Left renal cortex interstitium (tissue), 4 donors: ENCODE measurements at places on chromosomes 13 and 19.

DNA sequence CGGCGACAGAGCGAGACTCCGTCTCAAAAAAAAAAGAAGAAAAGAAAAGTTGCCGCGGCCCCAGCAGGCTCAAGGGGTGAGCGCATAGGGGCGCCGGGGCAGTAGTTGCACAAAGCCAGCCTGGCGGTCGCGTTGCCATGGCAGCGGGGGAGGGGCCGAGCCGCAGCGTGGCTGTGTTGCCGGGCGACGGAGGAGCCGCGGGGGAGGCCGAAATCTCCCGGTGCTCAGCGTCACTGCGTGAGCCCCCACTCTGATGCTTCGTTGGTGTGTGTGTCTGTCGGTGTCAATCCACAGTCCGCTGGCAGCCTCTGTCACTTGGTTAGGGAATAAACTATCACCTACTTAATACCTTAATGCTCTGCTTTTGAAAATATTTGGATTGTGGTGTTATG lies 82.9 kb upstream of the C1QTNF9B start:
- DNase-seq: no peak

GRCh38 chr19:35031072-35031881 lies 1.0 kb downstream of the SCN1B start:
- no peak for DNase-seq

DNA sequence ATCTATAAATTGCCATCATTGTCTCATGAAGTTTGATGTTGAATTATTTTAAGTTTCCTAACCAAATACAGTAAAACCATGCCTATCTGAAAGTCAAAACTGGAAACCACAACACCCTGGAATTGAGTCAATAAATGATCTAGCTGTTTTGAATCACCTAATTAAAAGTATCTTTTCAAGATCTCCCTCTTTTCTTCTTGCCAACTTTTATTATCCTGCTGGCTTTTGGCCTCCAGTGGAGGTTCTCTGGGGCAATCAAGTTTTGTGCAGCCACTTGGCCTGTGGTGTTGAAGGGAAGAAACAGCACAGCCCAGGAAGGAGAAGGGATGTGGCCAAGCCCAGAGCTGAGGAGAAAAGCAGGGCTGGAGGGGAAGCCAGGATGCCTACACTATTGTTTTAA lies 255.4 kb downstream of the COG6 start:
- DNase-seq: no peak

- no peak for DNase-seq
These were observed 2.6 kb downstream of the KCNRG start for GRCh38 chr13:50017819-50018218.

- no peak for DNase-seq
These were observed 28.0 kb upstream of the SLC15A1 start for GRCh38 chr13:98780451-98780850.

DNA sequence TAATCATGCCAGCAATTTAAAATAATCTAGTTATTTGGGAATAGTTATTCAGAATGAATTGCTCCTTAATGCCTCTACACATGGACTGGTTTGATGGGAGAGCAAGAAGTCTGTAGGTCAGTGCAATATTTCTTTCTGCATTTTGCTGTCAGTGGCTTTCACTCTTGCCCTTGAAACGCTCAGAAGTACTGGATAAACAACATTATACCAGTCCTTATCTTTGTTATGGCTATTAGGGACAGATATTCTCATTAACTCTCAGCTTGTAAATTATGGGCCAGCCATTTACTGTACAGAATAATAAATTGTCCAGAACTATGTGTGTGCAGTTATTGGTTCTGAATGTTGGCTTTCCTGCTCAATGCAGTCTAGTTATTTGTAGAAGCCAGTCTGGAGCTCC lies 224.4 kb downstream of the OXGR1 start:
- DNase-seq: no peak

- no peak for DNase-seq
These were observed 19.8 kb upstream of the ZNF331 start for GRCh38 chr19:53518121-53518520.

- DNase-seq: no peak
These were observed 79.2 kb downstream of the LRCH1 start for GRCh38 chr13:46632176-46632575.

GRCh38 chr19:14471436-14472187 lies 3.5 kb downstream of the PTGER1 start:
- DNase-seq: no peak

GRCh38 chr13:48319531-48320398 lies 16.2 kb downstream of the RB1 start:
- no peak for DNase-seq

- DNase-seq: no peak
These were observed 8.4 kb downstream of the COMP start for GRCh38 chr19:18782559-18783225.

DNA sequence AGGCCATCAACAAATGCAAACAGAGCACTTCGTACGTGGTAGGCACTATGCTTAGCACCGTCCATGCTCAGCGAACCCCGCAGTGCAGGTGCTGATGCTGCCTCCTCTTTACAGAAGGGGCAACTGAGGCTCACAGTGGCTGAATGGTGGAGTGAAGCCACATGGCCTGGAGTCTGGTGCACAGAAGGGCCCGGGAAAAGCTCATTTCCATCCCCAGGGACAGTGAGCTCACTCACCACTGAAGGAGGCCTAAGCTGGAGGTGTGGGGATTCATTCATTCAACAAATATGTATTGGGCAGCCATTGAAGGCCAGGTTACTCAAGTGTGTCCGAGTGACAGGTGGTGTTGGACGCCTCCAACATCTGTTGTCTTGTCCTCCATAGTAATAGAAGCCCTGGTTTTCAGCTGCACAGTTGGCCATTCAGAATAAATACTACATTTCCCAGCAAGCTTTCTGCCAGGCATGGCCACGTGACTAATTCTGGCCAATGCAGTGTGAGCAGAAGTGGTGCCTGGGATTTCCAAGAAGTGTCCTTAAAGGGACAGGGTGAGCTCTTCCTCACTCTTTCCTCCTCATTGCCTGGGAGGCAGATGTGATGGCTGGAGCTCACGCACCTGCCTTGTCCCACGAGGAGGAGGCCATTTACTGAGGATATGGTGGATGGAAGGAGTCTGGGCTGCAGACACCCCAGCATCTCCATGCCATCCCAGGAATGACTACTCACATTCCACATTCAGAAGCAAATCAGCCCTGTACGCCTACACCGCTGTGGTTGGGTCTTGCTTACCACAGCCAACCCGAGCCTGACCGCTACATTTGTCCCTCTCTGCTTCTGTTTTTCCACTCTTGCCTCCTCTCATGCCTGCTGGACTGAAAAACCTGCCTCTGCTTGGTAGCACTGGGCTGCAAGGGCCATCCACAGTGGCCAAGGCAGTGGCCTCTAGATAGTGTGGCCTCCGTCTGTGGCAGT lies 2.3 kb upstream of the ZNRF4 start:
- no peak for DNase-seq
